ENCODE measurements at places on chromosomes 13 and 19. TPM values are rescaled to one million over a fixed set of nuclear protein-coding genes. Genes with fewer than 3 reads are reported as not detected.
A peak's percentile ranks its signal among the peaks of the same experiment; 100 is the strongest.

Gene ELSPBP1
- not detected for total RNA-seq

Gene FFAR3
- 0.39 TPM for total RNA-seq

Gene RGL3
- 30.2 TPM for total RNA-seq

Gene SHISA2
- total RNA-seq = 0.66 TPM

Gene LHB
- total RNA-seq = 0.84 TPM

Gene LSM14A
- total RNA-seq = 86.5 TPM

Gene ZNF69
- total RNA-seq = 10.8 TPM

Gene KL
- 5.9 TPM for total RNA-seq

DNA sequence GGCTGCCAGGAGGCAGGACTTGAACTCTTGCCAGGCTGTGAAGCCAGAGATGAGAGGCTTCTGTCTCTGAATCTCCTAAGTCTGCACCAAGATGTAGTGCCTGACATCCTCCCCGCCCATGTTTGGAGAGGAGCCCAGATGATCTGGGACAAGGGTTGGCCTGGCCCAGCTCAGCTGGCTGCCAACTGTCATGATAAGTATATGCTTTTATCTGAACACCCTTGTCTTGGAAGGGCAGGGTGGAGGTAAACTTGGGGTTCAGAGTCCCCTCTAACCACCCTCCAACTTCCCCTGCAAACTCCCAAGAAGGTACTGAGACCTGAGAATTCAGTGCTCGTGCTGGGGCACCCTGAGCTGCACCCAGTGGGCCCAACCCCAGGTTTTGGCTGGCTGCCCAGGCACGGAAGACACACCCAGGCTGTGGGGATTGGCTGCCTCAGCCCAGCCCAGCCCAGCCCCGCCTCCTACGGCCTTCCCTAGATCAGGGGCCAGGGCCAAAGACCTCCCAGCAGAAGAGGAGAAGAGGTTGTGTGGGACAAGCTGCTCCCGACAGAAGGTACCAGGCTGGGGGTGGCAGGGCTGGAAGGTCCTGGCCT, at the start of gene CYP4F12:
Gene CYP4F12, plus strand, starts transcription at position 508 of the 596 bp plus-strand sequence. CDS start 443 bp downstream, outside the sequence.
- DNase-seq = peak; percentile 86

DNA sequence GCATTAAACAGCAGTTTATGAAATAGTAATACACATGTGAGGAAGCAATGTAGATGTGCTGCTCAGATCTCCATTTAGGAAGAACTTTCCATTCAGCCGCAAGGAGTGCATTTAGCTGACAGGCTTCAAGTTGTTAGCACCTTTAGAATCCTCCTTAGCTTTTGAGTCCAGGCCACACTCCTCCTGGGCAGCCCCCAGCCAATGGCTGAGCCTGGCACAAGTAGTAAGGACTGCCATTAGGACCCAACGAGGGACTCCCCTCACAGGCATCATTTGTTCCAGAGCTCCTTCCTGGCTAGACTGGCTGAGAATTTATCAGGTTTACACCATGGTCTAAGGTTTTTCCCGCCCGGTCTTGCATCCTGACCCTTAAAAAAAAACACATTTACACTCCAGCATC, 201.4 kb downstream of the DIAPH3 start:
- DNase-seq = no peak

DNA sequence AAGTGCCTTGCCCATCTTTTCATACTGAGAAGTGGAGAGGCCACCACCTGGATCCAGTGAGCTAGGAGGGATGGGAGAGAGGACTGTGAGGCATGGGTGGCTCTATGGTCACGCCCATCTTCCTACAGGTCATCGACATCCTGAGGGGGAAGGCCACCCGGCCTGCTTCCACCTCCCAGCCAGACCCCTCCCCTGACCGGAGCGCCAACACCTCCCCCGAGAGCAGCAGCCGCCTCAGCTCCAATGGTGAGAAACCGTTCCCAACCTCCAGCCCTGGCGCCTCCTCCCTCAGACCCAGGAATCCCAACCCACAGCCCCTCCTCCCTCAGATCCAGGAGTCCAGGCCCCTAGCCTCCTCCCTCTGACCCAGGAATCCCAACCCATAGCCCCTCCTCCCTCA, 10.1 kb downstream of the BCL3 start:
- no peak for DNase-seq

DNA sequence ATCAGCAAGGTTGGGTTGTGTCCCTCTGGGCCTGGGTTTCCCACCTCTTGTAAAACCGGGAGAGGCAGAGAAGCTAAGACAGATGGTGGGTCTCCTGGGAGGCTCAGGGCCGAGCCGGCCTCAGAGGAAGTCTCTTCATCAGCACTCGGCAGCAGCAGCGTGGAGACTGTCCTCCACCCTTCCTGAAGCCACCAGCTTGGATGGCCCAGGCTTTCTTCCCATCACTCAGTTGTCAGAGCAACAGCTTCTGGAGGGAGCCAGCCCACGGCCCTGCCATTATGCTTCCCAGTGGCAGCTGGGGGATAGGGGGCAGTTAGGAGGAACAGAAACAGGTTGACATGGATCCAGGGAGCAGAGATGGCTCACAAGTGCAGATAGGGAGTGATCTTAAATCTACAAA, 191.0 kb downstream of the KATNAL1 start:
- no peak for DNase-seq

GRCh38 chr19:4044990-4045465, 21.7 kb downstream of the ZBTB7A start:
- no peak for DNase-seq

DNA sequence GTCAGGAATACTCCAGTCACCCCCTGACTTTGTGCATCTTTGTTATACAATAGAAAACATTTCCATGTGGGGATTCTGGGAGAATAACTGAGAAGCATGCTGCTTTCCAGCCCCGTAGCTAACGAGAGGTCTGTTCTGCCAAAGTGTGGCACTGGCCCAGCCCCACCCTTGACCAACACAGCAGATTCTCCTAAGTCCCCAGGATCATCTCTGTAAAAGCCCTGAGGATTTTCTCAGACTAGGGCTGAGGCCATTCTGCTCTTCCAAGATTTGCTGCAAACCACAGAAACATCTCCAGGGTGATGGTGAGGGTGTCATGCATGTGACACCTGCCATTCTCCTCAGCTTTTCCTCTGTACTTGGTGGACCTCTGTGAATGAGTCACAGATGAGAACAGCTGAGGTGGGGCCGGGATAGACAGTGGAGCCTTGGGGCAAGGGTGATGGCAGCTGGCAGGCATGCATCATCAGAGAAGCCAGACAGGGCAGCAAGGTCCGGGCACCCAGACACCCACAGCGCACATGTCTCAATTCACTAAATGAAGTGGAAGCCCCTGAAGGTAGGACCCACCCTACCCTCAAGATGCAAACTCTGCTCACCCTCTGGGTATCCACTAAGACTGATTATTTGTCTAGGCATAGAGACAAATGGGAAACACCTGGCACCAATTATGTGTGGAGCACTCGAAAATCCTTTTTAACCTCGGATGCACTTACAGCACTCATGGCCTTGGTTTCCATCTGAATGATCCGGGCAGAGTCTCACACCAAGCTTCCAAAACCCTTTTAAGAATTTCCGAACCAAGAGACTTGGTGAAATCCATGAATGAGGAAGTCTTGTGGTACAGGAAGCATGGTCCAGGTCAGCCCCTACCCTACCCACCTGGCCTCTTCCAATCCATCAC, 20.1 kb upstream of the DOCK9 start:
- DNase-seq = no peak

DNA sequence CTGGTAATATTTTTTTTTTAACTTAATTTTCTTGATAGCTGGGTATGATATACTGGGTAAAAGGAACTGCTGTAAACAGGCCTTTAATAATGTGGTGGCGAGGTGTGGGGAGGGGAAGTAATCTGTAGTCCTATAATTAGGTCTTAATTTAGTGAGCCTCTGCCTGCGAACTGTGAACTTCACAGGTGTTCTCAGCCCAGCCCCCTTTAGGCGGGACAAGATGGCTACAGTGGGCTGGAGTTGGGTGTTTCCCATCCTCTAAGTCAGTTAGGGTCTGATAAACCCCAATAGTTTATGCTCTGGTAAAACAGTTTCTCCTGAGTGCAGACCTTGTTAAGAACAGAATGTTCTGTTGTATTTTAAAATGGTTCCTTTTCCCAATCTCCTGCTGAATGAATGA, 97.6 kb upstream of the SERP2 start:
- DNase-seq = no peak

- no peak for DNase-seq
These were observed 125.3 kb downstream of the KATNAL1 start for GRCh38 chr13:30181888-30182651.

DNA sequence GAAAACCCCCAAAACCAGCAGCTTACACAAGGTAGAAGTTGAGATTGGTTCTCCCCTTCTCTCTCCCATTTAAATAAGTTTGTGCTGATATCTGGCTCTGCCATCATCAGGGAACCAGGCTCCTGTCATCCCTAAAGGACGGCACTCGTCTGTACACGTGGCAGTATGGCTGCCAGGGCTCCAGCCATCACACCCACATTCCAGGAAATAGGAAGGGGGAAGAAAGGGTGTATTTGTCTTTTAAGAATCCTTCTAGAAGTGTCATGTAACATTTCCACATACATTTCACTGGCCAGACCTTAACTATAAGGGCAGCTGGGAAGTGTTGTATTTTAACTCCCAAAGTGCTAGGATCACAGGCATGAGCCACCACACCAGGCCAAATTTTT, 10.1 kb downstream of the SPC24 start:
- DNase-seq = no peak

GRCh38 chr19:7267792-7268704, 26.2 kb downstream of the INSR start:
- DNase-seq = peak; percentile 54

DNA sequence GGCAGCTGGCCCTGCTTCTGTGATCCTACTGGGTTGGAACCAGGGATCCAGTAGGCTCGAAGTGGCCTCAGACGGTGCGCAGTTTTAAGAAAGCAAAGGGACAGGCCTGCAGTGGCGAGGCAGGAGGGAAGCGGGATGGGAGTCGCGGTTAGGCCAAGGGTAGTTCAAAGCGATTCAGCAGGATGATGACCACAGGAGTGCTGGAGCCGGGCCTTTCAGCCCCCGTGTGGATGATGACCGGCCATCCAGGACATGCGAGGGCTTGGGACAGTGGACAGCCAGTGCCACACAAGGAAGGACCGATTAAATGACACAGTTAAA, 854 bp downstream of the RNASEH2B start:
- DNase-seq = no peak

DNA sequence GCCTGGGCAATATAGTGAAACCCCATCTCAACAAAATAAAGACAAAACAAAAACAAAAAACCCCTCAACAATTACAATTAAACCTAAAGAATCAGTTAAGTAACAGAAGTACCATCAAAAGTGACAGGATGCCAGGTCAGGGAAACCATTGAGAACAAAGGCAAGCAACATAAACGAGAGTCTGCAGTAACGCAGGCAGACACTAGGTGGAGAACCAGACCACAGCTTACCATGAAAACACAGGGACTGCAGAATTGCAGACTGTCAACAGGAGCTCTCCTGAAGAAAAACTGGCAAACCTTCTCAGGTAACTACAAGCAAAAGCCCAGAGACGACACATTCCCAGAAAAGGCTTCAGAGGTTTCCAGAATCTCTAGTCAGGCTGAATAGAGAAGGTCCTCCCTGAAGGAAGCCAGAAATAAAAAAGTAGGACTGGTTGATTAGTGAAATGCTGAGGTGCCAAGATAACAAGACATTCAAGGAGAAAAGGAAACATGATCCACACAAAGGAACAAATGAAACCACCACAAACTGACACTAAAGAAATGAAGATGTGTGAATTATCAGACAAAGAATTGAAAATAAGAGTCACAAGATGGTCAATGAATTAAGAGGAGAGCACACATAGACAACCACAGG, 2.2 kb upstream of the ZNF665 start:
- peak; percentile 80 for DNase-seq

DNA sequence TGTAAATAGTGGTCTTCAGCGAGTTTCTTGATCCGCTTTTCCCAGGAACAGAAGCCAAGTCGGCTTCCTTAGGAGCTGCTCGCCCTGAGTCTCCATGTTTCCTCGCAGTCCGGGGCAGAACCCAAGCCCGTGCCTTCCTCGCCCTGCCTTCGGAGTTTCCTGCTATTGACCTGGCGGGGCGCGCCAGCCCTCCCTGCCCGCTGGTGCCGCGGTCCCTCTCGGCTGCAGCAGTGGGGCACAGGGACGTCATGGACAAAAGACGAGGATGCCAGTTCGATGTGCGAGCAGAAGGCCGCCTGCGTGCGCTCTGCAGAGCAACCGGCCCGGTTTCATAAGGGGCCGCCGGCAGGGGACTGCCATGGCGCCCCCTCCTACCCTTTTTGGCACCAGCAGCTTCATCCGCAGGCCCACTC, 156.6 kb downstream of the TM9SF2 start:
- peak; percentile 53 for DNase-seq
